ENCODE measurements at places on chromosomes 11 and 22. TPM values are rescaled to one million over a fixed set of nuclear protein-coding genes. Genes with fewer than 3 reads are reported as not detected.

DNA sequence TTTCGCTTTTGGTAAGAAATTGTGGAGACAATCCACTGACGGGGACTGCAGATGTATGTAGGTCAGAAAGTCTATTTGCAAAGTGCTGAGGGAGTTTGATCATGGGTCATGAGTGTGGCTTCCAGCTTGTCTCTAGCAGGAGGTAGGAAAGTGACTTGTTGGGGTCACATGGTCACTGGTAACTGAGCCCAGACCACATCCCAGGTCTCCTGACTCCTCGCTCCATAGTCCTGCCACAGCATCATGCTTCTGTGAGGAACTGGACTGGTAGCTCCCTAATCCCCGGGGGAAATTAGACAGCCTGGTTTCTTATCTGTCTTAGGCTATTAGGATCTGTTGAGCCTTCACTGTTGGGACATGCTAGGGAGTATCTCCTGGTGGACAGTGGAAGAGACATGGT, 142.1 kb downstream of the MYO18B start:
- DNase-seq, result no peak

GRCh38 chr11:2273311-2273710, 2.9 kb upstream of the ASCL2 start:
- no peak for DNase-seq

DNA sequence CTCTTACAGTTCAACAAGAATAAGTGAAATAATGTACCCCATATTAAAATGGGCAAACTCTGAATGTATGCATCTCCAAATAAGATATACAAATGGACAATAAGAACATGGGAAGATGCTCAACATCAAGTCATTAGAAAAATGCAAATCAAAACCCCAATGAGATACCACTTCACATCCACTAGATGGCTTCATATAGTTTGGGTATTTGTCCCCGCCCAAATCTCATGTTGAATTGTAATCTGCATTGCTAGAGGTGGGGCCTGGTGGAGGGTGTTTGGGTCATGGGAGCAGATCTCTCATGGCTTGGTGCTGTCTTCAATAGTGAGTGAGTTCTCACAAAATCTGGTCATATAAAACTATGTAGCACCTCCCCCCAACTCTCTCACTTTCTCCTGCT, 5.7 kb downstream of the MPZL2 start:
- DNase-seq, result no peak

DNA sequence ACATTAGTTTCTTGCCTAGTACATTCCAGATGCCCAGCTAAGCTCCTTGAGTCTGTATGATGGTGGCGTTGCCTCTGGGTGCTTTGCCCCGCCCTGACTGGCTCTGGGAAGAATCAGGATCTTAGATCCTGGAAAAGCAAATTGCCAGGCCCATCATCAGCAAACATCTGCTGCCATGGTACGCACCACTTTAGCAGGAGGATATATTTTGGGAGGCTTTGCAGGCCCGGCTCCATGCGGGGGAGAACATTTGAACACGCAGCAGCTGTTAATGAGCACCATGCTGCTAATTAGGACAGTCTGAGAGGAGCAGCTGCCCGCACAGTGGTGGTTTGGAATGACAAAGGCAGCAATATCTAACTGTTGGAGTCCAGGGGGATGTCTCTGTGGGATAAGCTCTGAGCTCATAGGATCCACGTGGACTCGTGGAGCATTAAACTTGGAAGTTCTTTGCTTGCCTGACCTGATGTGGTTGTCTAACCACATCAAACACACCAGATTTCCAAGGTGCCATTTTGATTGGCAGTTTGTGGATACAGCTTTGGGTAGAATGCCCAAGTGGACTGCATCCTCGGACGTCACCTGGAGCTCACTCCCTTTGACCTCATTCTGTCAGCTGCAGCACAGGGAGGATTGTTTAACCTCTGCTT, 217.0 kb upstream of the ZBED5 start:
- DNase-seq, result no peak

DDIAS gene
- 2.6 TPM for polyA plus RNA-seq

SPTBN2 gene
- polyA plus RNA-seq, result 24.3 TPM
